ENCODE measurements at places on chromosomes 16 and 17.

- no peak for DNase-seq
These were observed 54.4 kb upstream of the GNG13 start for GRCh38 chr16:854808-855410.

DNA sequence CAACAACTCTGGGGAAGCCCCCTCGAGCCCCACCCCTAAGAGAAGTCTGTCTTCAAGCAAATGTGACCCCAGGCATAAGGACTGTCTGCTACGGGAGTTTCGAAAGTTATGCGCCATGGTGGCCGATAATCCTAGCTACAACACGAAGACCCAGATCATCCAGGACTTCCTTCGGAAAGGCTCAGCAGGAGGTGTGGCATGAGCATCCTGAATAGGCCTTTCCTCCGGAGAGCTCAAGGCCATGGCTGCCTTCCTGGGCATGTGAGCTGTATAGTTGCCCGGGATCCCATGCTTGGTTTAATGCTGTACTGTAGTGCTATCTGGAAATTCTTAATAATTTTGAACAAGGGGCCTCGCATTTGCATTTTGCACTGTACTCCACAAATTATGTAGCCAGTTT lies 9.2 kb downstream of the LIG3 start:
- no peak for DNase-seq

DNA sequence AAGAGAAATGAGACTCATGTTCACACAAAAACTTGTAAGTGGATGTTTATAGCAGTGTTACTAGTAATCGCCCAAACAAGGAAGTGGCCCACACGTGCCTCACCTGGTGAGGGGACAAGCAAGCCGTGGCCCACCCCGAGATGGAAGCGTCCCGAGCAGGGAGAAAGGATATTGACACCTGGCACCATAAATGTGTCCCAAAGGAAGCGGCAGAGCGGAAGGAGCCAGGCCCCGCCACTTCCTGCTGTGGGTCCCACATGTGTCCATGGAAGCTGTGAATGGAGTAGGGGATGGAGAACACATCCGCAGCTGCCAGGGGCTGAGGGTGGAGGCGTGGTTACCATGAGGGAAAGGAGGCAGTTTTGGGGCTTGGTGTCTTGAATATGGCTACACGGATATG lies 18.9 kb downstream of the KCNJ18 start:
- no peak for DNase-seq

- DNase-seq: no peak
These were observed 161.3 kb downstream of the PMP22 start for GRCh38 chr17:15103785-15104184.

DNA sequence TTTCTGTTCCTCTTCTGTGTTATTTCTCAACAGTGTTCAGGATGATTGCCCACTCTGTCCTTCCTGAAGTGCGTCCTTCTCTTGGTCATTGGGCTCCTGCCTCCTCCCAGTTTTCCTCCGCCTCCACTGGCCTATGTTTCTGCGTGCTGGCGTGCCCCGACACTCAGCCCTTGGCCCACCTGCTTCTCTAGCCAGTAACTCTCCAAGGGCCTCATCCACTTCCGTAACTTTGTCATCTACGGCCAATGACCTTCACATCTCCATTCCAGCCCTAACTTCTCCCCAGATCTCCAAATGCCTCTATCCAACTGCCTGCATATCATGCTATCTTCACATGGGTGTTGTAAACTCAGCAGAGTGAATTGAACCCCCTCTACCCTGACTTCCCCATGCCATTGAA lies 39.6 kb upstream of the RPL38 start:
- DNase-seq: no peak

DNA sequence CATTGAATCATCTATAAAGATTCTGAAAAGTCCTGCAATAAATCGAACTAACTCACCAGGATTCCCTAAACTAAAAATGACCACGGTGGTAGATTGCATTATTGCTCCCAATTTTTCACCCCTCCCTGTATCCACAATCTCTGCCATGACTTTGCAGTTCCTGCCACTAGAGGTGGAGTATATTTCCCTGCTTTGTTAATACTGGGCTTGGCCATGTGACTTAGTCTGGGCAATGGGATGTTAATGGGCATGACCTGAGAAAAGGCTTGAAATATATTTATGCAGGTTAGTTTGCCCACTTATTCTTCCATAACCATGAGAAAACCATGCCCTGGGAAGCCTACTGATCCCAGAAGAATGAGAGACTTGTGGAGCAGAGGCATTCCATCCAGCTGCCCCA lies 59.1 kb downstream of the NOG start:
- DNase-seq: no peak

DNA sequence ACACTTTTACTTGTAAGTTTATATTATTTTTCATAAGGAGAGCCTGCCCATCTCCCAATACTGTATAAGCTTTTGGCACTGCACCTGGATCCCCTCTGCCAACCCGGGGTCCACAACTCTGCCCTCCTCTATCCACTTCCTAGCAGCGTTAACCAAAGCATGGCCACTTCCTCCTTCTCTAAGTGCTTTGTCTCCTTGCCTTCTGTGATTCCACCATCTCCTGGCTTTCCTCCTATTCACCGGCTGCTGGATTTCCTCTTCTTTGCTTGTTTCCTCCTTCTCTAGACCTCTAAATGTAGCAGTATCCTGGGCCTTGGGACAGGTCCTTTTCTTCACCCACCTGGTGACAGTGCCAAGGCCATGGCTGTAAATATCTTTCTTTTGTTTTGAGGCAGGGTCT lies 20.0 kb upstream of the WFIKKN2 start:
- no peak for DNase-seq

DNA sequence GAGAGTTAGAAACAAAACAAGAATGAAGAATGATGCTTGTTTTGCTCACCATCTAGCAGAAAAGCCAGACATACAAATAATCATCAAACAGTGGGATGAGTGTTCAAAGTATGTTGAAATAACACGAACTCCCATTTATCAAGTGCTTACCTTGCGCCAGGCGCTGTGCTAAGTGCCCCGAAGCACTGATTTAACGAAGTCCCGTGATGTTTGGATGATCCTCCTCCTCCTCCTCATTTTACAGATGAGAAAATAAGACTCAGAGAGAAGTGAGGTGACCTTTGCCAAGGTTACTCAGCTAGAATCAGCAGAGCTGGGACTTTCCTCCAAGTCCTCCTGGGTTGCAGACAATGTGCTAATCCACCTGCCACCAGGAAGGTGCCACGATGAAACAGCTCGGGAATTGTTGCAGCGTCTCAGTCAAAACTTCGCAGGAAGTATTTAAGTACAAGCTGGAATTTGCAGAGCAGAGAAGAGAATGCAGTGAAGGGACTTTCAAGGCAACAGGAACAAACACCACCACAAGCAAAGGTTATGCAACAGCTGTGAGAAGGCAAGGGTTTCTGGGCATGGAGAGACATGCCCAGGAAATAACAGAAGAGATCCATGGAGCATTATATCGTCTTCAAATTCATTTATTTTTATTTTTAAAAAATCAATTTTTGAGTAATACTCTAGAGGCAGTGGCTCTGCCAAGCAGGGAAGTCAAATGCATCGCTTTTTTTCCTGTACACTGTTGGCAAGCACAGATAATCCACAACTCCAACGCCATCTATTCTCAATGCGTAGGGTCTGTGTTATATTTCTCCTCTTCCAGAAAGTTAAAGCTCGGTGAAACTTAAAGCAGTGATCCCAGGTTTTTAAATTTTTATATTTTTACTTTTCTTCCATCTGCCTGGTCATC lies 11.1 kb downstream of the PRCD start:
- DNase-seq: no peak

DNA sequence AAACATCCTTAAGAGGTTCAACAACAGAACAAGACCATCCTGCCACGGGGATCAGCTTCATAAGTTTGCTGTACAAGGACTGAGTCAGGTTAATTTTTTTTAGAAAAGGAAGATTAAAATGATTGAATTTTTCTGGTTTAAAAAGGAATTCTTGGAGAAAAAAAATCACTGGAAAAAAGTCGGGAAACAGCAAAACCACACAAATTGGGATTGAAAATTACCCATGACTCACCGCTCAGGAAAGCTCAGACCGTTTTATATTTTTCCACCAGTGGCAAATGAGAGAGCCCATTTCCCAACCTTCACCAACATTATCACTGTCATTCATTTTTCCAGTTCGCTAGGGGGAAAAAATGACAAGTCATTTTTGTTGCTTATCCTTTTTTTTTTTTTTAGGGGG lies 46.6 kb downstream of the MRM3 start:
- no peak for DNase-seq

Data from NCI-H2171 (cell line).